ENCODE measurements at places on chromosomes 3 and 15.

GRCh38 chr3:124292329-124292728, 300.4 kb upstream of the ROPN1 start:
- DNase-seq = peak; percentile 7

DNA sequence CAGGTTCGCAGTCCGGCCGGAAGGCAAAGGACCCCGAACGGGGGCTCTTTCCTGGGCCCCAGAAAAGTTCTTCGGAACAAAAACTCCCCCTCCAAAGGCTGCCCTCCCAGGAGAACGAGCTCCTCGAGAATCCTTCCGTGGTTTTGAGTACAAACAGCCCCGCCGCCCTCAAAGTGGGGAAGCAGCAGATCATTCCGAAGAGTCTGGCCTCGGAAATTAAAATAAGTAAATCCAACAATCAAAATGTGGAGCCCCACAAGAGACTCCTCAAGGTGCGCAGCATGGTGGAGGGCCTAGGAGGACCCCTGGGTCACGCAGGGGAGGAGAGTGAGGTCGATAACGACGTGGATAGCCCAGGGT, 1.3 kb downstream of the ARHGEF26 start:
- DNase-seq = peak; percentile 71

GRCh38 chr15:98845138-98845884, 162.3 kb downstream of the PGPEP1L start:
- DNase-seq = no peak

DNA sequence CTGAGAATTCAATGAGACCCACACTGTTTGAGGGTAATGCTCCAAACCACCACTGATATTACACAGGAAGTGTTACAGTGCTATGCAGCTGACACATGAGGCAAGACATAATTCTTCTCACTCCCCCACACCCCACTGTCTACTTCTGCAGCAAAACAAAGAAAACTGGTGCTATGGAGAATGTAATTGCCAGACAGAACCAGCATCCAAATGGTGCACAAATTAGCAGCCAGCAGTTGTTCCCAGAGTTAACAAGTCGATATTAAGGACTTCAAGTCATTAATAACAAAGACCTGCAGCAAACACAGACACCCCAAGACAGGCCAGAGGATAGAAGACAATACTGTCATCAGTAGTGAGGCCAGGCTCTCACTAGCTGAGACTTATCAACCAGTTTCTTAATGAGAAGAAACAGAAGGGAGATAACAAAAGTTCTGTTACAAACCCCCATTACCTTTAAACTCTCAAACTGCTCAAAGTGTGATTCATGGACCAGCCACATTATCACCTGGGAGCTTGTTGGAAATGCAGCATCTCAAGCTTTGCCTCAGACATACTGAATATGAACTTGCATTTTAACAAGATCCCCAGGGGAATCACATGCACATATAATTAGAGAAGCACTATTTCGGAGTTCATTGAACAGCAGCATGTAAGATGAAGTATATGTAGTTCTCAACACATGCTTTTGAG, 58.7 kb upstream of the FNDC3B start:
- peak; percentile 8 for DNase-seq

DNA sequence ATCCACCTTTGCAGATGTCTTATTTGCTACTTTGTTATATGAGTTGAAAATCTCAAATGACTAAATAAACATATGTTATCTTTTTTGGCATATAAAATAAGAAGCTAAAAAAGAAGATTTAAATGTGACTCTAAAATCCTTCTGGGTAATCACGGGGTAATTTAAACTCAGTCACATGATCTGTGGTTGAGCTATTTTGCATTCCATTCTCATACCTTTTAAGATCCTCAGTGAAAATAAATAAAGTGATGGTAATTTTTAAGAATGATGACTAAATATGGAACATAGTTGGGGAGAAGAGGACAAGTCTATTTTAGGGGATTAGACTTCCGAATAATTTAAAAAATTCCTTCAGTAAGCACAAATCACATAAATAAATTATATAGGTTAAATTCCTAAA, 1076.8 kb downstream of the TUSC7 start:
- no peak for DNase-seq

GRCh38 chr15:77533578-77534430, 98.9 kb downstream of the LINGO1 start:
- no peak for DNase-seq

DNA sequence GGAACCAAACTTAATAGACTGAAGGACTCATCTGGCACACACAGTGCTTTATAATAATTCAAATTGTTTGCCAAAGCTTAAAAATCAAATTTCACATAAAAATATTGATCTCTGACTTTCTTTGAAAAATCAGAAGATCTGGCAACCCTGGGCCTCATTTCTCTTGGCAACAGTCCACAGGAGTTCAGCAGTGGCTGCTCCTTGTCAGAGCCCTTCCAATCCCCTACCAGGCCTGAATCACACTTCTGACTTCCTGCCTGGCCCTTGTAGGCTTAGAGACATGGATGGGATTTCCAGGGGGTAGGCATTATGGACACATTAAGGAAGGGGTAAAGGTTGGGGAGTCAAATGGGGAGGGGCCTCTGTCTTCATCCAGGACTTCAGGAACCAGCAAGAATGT, 55.5 kb downstream of the PLS1 start:
- no peak for DNase-seq

GRCh38 chr3:15449489-15450224, 22.3 kb downstream of the EAF1 start:
- DNase-seq = no peak

- DNase-seq = peak; percentile 73
Measured at GRCh38 chr15:90957031-90957790, 2.5 kb downstream of the RCCD1 start.

- no peak for DNase-seq
Measured at GRCh38 chr3:107599772-107600145, 77.0 kb downstream of the BBX start.

GRCh38 chr3:2853651-2854050, 256.5 kb downstream of the IL5RA start:
- no peak for DNase-seq

DNA sequence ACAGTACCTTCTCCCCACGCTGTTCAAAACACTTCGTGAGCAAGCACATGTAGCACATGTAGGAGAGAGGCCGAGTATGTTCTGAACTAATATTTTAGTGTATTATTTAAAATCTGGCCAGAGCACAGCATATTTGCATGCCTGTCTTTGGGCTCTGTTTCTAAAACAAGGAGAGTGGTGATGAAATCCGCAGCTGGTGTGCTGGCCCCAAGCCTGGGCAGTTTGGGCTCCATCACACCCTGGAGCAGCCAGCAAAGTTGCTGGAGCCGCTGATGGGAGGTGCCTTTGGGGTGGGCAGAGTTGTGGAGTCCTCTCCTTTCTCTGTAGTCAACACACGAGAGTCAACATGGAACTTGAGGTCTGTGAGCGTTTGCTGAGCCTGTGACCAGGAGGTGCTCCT, 116.6 kb downstream of the SLCO3A1 start:
- DNase-seq = no peak

GRCh38 chr3:124781476-124782376, 51.5 kb downstream of the UMPS start:
- no peak for DNase-seq

DNA sequence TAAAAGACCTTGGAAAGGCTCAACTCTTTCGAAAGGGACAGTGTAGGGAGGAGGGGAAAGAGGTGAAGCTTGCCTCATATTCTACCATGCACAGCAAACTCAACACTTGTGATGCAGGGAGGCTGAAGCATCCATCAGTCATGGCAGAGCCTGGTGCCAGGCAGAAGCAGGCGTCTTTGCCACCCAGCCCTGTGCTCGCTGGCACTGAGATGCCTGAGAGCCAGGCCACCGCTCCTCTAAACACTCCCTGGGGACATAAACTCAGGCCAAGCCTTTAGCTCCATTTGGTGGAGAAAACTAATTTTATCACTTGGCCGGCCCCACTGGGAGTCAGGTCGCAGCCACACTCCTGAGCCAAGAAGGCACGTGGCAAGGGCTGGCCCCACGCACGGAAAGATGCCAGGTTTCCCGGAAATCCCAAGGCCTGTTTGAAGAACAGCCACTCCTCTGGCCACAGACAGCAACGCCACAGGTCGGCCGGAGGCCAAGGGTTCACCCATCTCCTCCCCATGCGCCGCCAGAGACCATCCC, 30.7 kb downstream of the XXYLT1 start:
- no peak for DNase-seq

DNA sequence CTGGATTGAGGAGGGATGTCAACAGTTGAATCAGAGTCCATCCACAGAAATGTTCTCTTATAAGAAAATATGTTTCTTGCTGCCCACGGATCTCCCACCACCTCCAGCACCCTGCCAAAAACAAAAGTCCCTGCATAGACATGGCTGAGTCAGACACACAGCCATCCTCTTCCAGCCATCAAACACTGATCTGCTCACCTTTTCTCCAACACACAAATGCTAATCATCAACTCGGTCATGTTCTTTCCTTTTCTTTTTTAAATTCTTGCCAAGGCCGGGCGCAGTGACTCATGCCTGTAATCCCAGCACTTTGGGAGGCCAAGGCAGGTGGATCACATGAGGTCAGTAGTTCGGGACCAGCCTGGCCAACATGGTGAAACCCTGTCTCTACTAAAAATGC, 110.7 kb upstream of the IL12A start:
- DNase-seq = no peak

- DNase-seq = no peak
Measured at GRCh38 chr15:88529021-88529630, 17.4 kb downstream of the DET1 start.

GRCh38 chr3:9732740-9733115, 1.2 kb downstream of the BRPF1 start:
- no peak for DNase-seq

- DNase-seq = no peak
Measured at GRCh38 chr15:58442122-58442521, 10.3 kb downstream of the LIPC start.

- no peak for DNase-seq
Measured at GRCh38 chr15:38721568-38721945, 156.9 kb upstream of the RASGRP1 start.

- DNase-seq = no peak
Measured at GRCh38 chr3:72614394-72615074, 233.7 kb downstream of the SHQ1 start.

GRCh38 chr3:23831517-23832394, 26.0 kb downstream of the UBE2E1 start:
- no peak for DNase-seq

GRCh38 chr15:60480888-60481287, 1.9 kb upstream of the ICE2 start:
- no peak for DNase-seq

DNA sequence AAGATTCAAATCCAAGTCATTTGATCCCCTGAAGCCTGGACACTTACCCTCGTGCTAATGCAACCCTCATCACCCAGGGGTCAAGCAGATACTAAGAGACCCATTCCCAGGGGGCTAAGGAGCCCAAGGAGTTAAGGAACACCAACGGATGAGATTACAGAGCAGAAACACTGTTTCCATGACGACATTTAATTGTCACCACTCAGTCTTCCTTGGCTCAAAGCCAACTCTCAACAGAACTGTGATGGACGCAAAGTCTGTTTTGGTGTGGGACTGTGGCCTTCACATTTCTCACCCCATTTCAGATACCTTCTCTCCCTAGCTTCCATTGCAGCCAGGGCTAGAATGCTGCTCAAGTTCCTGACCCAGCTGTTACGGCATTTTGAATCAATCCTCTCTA, 383.5 kb upstream of the WNT5A start:
- peak; percentile 45 for DNase-seq

GRCh38 chr3:160210341-160210740, 14.9 kb upstream of the C3orf80 start:
- DNase-seq = no peak

- DNase-seq = no peak
Measured at GRCh38 chr3:174397848-174398247, 461.3 kb upstream of the NAALADL2 start.

- no peak for DNase-seq
Measured at GRCh38 chr3:31546162-31546561, 13.4 kb downstream of the STT3B start.

- peak; percentile 58 for DNase-seq
Measured at GRCh38 chr3:66017591-66017990, 21.1 kb downstream of the MAGI1 start.

- DNase-seq = peak; percentile 64
Measured at GRCh38 chr3:129942296-129942695, 32.2 kb upstream of the TRH start.

GRCh38 chr15:29612096-29612495, 210.2 kb downstream of the TJP1 start:
- no peak for DNase-seq

- DNase-seq = peak; percentile 34
Measured at GRCh38 chr3:172101107-172101506, 61.7 kb downstream of the FNDC3B start.

- DNase-seq = peak; percentile 38
Measured at GRCh38 chr3:117885011-117885441, 1149.6 kb downstream of the IGSF11 start.

- no peak for DNase-seq
Measured at GRCh38 chr3:127711021-127711695, 38.4 kb downstream of the ABTB1 start.

GRCh38 chr15:31296646-31297574, 29.7 kb upstream of the KLF13 start:
- DNase-seq = peak; percentile 95

- no peak for DNase-seq
Measured at GRCh38 chr3:170476291-170476690, 57.6 kb downstream of the CLDN11 start.

GRCh38 chr3:129553719-129554118, 10.7 kb downstream of the H1-8 start:
- no peak for DNase-seq

Measured in NCI-H1417 (cell line).